ENCODE measurements at places on chromosomes 13 and 19. TPM values are rescaled to one million over a fixed set of nuclear protein-coding genes. Genes with fewer than 3 reads are reported as not detected.

GRCh38 chr13:26541041-26541440, 16.4 kb upstream of the WASF3 start:
- no peak for DNase-seq

GRCh38 chr19:45947926-45948325, 25.7 kb downstream of the NOVA2 start:
- DNase-seq, result no peak

DNA sequence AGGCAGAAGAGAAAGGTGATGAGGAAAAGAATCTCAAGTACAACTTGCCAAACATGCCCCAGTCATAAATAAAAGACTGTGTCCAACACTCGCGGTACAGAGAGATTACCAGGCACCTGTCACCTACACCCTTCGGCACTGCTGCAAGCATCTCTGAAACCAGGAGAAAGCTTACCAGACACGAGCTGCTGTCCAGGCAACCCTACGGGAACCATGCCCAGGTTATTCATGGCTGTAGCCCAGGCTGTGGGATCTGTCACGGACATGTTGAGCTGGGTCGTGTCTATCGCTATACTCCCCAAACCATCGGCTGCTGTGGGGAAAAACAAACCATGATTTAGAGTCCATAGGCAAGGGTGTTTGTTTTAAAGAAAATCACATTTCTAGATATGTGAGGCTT, 375.0 kb downstream of the ENOX1 start:
- no peak for DNase-seq

DNA sequence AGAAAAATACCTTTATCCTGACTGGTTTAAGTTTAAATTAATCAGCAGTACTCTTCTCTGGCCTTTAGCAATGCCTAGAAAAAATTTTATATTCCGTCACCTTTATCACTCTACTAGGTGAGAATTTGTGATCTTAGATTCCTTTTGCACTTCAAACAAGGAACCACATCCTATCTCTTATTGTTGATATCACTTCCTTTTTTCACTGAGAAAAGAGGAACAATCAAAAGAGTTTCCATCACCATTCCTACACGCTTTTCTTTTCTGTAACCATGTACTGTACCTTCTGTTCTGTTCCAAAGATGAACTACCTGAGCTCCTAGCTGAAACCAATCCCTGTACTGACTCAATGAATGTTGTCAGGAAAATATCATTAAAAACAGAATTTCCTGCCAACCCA, 1379.0 kb upstream of the MIR17HG start:
- no peak for DNase-seq

DNA sequence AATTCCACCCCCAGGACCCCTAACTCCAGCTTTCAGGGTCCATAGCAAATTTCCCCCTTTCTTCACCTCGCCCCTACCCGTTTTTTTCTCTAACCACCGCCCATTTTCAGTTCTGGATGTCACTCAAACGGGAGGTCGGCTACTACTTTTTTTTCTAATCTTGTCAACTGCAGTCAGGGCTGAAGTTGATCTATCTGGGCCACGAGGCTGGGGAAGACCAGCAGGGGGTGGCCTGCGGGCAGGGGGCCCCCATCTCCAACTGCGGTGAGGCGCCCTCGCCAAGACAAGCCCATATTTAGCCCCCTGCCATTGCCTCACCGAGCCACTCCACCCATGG, 748 bp downstream of the LHFPL6 start:
- no peak for DNase-seq

- peak; percentile 37 for DNase-seq
Observed at GRCh38 chr13:42001580-42001979, 40.7 kb upstream of the VWA8 start.

DNA sequence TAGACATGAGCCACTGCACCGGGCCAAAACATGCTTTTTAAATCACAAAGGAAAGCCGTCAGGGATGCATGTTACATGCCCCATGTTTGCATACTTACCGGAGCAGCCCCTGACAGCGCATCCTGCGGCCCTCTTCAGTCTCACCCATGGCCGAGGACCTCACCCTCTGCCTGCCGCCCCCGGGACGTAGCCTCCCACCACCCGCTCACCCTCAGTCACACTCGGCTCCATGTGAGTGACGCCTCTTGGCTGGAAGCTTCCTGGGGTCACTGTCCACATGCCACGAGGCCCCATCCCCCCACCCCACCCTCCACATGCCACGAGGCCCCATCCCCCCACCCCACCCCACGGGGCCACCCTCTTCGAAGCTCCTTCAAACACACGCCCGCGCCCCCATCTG, 46.1 kb upstream of the SPACA7 start:
- no peak for DNase-seq

- DNase-seq, result no peak
Observed at GRCh38 chr13:73198991-73199411, 140.2 kb downstream of the KLF5 start.

DNA sequence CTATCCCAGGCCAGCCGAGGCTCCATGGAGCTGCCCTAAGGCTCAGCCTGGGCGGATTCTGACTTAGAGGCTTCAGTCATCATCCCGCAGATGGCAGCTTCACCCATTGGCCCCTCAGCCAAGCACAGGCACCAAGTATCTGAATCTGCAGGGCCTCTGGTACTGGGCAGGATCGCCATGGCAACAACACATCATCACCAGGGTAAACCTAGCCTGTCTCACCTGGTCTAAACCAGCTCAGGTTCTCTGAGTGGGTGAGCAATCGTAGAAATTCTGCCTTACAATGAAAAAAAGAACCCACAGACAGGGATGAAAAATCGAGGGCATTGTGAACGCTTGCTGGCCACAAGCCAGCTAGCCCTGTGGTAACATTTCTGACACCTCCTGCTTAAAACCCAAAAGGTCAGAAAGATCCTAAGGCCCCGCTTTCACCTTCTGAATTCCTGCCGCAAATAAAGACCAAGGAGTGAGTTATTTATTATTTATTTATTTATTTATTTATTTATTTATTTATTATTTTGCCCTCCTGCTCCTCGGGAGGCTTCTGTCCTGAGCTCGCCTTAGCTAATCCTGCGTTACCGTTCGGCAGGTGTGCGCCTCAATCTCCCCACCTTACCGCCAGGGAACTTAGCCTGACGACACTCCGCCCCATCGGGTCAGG, 12.0 kb upstream of the CEACAM21 start:
- DNase-seq, result no peak

DNA sequence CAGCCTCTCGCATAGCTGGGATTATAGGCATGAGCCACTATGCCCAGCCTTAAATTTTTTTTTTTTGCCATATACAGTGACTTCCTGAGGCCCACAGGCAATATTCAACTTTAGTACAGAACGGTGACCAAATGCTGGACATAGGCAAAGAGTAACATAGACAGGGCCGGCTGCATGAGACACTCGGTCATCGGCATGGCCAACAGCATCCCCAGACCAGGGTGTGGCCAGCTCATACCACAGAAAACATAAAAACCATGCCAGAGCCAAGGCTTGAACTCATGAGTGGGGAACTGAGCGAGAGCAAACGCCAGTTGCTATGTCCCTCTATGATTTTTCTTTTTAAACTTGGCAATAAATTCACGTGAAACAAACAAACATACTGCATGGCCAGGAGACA, 17.0 kb downstream of the KANK2 start:
- DNase-seq, result no peak

GRCh38 chr13:51797664-51798488, 6.1 kb downstream of the DHRS12 start:
- DNase-seq, result peak; percentile 71

DNA sequence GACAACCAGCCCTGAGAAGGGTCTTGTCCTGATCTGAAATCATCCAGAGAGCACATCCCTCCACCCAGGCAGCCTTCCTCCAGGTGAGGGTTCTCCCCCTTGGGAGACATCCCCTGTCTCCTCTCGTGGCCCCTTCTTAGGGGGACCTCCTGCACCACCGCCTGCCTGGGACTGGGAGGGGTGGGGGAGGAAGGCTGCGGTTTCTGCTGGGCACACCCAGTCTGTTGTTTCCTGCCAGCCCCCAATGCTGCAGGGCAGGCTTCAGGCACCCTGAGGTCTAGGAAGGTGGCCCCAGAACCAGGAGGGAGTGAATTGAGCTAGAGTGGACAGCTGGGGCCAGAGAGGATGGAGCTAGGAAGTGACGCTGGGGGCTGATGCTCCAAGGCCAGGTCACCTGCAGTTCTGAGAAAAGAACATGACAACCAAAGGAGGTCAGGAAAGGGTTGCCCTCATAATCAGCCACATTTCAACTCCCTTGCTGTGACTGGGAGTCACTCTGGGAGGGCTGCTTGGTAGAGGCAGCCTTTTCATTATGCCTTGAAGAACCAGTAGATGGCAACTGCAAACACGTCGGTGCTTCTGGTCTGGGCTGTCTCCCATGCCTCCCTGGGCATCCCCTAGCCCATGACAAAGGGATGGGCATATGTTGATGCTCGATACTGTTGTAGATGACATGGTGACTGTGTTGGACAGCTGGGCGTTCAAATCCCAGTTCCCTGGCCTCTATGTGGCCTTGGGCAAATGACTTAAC, 1.4 kb downstream of the ARHGEF18 start:
- DNase-seq, result no peak

DNA sequence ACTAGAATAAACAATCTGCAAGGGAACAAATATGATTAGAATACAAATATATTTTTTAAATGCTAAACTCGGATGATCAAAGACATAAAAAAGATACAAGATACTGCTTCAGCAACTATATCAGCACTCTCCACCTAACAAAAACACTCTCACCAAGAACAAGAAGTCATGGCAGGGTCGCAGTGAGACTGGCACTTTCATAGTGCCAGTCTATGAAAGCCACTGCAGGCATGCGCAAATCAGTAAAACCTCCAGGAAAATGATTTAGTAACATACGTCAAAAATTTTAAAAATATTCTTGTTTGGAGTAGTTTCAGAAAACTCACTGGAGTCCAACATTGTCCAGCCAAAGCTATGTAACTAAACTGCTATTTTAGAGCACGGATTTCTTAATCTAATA, 295.9 kb downstream of the DIAPH3 start:
- no peak for DNase-seq

GRCh38 chr13:23570099-23570920, at the start of gene TNFRSF19:
Gene TNFRSF19 (plus strand): TSS chr13:23570412. CDS start chr13:23590184, 19,772 bp downstream.
- peak; percentile 87 for DNase-seq

- DNase-seq, result no peak
Observed at GRCh38 chr13:74250738-74251190, 116.6 kb upstream of the KLF12 start.

DNA sequence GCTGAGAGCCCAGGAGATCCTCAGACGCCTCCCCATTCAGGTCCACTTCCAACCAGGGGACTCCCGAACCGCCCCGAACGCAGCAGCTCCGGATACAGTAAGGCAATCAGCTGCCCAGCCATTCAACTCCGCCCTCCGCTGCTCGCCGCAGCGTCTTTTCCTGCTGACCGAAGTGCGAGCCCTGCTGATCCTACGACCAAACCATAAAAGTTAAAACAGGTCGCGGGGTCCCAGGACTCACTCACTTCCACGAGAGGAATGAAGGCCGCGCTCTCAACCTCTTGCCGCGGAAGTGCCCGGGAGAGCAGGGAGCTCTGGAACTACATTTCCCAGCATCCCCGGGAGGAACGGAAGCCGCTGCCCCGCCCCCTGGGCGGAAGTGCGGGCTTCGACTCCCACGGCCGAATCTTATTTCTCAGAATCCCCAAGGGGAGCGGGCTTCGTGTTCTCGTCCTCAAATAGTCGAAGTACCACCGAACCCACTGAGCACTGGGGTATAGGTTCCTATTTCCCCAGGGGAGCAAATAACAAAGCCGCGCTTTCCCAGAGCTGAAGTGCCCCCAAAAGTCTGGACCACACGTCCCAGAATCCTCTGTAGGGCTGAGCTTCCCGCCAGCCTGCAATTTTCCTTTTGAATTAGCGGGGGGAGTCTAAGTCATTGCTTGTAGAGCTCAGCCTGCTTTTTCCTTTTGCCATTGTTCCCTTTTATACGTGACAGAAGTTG, at the start of gene ZNF45:
TSS of gene ZNF45 (minus strand) at position 298 of the 724 bp plus-strand sequence. CDS start 13,097 bp downstream, outside the sequence.
- peak; percentile 92 for DNase-seq

DNA sequence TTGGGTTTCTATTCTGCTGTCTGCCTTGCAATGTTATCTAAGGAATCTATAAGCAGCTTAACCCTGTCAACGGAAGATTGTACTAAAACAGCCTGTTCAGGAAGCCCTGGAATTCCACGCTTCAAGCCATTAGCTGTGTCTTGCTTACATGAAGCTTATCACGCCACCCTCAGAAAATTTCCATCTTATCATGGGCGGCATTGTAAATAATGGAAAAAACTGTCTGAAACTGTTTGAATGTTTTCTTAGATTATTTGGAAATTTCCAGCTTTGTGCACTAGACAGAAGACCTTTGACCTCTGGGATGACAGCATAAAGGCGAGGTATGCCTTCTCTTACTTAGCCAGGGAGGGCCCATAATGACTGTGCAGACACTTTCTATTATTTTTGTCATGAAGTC, 319.7 kb downstream of the KCNRG start:
- DNase-seq, result no peak

GRCh38 chr13:30181888-30182651, 125.3 kb downstream of the KATNAL1 start:
- DNase-seq, result no peak

- no peak for DNase-seq
Observed at GRCh38 chr13:110382229-110382628, 75.1 kb downstream of the COL4A2 start.

CBLC gene
- polyA plus RNA-seq, result 5.3 TPM

RPL36 gene
- polyA plus RNA-seq, result 513 TPM

PSG3 gene
- 0.13 TPM for polyA plus RNA-seq

MPND gene
- 23.2 TPM for polyA plus RNA-seq

ZNF561 gene
- 73.0 TPM for polyA plus RNA-seq

GJB2 gene
- 4.4 TPM for polyA plus RNA-seq

SPRED3 gene
- 1.4 TPM for polyA plus RNA-seq

FCGBP gene
- 5.8 TPM for polyA plus RNA-seq

ZNF480 gene
- polyA plus RNA-seq, result 18.3 TPM

PRX gene
- 10.4 TPM for polyA plus RNA-seq

ITGBL1 gene
- 0.90 TPM for polyA plus RNA-seq

KIR2DL3 gene
- polyA plus RNA-seq, result not detected

MEIOSIN gene
- not detected for polyA plus RNA-seq
